Activated T-helper 1 cell treated with anti-CD3 and anti-CD28 coated beads, Interleukin-2, amount 50 U/mL, for 16 hours (primary cell): ENCODE measurements at places on chromosomes 3 and 15.

- DNase-seq: no peak
Measured at GRCh38 chr3:195268576-195269309, 2.2 kb downstream of the XXYLT1 start.

DNA sequence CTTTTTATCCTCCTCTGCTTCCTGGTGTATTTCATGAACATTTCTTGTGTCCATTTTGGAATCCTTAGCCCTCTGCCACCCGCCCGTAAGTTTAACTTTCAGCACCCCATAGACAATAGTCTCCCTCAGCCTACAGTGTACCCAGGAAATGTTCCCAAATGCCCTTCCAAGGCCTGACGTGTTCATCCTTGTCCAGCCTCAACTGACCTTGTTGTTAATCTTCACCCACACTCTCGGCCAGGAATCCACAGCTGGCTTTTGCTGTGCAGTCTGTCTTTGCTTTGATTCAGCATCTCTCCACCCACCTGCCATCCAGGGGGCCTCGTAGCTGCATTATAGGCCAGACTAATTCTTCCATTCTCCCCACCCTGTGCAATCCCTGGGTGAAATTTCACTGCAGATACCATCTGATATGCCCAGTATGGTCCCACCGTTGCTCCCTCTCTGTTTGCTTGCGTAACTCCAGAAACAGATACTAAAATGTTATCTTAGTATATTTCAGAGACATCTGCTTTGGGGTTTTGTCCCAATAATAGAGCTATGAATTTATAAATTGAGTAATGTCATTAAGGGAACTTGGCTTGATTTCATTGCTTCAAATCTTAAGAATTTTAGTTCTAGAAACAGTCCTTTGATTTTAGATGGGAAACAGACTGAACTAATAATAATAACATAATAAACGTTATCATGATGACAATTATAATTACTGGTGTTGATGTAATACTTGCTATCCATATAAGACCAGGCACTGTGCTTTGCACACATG lies 16.6 kb downstream of the GUCA1C start:
- no peak for DNase-seq

- DNase-seq: no peak
Measured at GRCh38 chr3:152365766-152366593, 97.3 kb downstream of the MBNL1 start.

DNA sequence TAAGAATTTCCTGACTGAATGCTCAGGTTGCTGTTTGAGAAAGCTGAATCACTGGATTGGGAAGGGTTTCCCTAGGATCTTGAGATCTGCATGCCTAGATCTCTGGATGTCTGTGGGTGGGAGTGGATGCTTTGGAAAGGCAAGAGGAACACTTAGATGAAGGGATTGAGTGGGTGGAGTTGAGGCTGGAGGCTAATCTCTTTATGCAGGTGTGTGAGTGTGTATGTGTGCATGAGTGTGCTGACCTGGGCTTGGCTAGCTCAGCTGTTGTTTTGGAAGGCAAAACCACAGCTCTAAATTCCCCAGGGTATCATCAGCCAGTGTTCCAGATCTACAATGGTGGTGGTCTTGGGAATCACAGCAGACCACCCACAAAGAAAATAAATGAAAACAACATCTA lies 60.5 kb downstream of the CLDN1 start:
- no peak for DNase-seq

GRCh38 chr3:45434996-45435395 lies 46.6 kb downstream of the LARS2 start:
- DNase-seq: no peak

DNA sequence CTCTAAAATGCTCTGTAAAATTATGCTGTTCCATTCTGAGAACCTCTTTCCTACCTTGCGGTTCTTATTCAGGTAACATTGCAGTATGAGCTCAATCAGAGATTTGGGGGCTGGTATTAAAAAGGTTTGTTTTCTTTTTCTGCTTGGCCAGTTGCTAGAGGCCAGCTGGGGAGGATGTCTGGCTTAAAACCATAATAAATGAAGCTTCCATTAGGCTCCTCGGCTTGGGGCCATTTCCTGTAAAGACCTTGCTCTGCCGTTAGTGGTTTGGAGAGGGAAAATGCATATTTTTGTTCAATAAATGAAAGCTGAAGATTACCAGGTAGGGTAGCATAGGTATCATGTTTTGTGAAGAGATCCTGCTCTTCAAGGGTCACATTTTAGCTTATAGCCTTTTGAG lies 55.2 kb downstream of the MCTP2 start:
- DNase-seq: no peak

DNA sequence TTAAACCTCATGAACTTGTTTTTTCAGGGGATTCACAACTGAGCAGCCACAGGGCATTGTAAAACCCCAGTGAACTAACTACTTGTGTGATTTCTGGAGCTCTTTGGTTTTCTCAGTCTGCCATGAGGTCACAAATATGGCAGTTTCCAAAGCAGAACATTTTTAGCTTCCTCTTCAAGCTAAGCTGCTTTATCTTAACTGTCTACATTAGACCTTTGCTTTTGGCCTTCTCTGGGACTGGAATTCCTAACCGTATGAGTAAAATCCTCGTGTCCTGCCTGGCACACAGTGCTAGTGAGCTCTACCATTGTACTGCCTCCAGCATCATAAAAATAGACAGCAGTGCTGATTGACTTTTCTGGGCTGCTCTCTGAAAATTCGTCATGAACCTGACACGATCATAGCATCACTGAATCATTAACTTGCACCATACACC lies 22.1 kb downstream of the CDIN1 start:
- DNase-seq: no peak

GRCh38 chr15:72382146-72382545 lies 6.3 kb upstream of the HEXA start:
- DNase-seq: no peak

DNA sequence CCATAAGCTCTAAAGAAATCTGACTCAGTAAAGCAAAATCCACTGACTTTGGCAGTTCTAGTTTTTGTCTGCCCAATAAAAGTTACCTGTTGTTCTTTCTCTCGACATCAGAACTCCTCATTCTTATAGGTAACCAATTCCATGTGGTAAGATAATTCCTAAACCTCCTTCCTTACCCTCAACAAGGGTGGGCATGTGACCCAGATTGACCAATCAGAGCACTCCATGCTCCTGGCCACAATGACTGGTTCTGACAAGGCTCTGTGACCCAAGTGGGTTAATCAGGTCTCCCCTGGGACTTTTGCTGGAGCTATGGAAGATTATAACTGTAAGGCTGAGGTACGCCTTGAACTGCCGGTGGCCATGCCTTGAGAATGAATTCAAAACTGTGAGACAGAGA lies 31.7 kb downstream of the LINS1 start:
- no peak for DNase-seq

DNA sequence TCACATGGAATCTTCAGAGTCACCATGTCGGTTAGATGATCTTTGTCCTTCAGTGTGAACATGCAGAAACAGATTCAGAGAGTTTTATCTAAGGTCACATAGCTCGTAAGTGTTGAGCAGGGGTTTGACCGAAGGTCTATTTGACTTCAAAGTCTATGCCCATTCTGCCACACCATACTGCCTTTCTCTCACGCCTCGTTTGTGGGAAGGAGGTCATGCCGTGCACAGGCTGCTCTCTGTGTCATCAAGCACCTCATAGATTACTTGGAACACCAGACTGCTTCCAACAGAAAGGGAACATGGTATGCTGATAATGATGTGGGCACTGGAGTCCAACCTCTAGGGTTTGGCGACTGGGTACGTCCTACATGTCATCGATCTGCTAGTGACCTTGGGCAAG lies 128.8 kb downstream of the SV2B start:
- DNase-seq: no peak

DNA sequence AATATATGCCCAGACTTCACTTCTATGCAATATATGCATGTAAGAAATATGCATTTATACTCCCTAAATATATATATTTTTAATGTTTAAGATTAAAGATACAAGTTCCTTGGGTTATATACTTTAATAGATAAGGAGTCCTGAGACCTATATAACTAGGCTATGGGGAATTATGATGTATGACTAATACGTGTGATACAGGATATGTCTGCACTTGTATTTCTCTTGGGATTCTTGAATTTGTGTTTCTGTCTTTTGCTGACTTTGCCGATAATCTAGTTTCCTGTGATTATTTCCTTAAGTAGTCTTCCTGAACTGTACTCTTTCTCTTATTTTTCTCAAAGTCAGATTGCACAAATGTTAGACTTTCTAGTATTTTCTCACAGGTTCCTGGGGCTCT lies 109.6 kb downstream of the PIK3CB start:
- DNase-seq: no peak

DNA sequence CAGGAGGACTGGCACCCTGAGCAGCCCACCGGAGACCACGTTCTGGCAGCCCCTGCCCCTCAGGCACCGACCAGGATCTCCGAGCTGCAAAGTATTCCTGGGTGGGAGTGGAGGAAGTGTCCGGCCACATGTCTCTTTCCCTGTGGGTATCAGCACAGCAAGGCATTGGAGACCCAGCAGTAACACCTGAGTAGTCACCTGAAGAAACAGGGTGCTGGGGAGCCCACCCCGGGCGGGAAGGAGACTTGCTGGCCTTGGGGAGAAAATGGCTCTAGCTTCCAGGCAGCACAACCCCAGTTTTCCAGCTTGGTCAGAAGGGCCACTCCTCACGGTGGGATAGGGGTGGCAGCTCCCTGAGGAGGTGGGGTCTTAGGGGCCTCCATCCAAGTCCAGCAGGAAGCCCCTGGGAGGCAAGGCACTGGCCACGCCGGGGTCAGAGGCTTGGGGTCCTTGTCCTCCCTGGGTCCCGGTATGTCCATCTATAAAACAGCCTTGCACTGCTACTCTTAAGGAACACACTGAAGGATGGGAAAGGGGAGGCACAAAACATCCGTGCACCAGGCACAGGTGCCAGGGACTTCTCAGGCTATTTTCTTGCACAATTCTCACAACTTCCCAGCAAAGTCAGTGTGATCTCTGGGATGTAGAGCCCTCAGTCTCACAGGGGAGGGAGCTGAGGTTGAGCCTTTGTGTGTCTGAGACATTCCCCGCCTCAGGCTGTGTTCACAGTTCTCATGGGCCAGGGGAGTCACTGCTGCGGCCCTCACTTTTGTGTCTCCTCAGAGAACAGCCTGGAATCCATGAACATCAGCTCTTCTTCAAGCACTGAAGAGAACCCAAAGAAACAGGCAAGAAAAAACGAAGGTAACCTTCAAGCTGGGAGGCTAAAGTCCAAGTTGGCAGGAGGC lies 11.9 kb downstream of the CFAP100 start:
- DNase-seq: no peak

- no peak for DNase-seq
Measured at GRCh38 chr3:61218504-61218903, 32.7 kb downstream of the FHIT start.

DNA sequence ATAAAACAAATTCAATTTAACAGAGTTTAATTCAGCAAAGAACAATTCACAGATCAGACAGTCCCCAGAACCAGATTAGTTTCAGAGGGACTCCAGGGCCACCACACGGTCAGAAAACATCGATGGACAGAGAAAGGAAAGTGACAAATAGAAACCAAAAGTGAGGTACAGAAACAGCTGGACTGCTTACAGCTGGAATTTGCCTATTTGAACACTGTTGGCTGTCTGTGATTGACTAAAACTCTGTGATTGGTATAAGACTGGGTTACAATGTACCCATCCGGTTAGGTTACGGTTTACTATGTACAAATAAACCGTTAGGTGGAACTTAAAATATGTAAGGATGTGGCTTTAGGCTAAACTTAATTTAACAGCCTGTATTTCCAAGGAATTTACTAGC lies 30.3 kb downstream of the MOBP start:
- DNase-seq: no peak

DNA sequence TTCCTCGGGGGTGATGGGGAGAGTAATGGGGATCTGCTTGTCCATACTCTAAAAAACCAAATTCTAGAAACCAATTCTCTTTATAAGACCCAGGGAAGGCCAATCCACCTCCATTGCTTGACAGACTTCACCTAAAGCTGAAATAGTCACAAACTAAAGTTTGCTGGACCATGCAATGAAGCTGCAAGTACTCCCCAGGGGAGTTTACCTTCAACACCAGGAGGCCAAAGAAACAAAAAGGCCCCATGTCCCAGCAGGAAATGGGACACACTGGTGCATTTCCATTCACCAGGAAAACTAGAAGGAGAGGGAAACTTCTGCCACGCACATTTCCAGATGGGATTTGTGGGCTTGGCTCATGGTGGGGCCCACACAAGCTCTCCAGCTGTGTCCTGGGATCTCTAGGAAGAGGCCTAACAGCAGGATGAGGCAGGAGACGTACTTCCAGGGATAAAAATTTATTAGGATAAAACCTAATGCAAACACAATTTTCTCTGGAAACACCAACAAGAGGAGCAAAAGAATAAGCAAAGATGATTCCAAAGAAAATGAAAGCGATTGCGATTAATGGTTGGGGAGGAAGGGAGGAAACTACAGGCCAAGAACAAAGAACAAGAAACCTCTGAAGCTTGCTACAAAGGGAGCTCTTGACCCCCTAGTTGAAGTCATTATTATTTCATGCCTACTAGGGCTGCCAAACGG lies 238.0 kb upstream of the LRTM1 start:
- no peak for DNase-seq

GRCh38 chr3:107825556-107825955 lies 265.3 kb downstream of the CD47 start:
- no peak for DNase-seq

- DNase-seq: no peak
Measured at GRCh38 chr3:58218904-58219303, 8.1 kb upstream of the DNASE1L3 start.

DNA sequence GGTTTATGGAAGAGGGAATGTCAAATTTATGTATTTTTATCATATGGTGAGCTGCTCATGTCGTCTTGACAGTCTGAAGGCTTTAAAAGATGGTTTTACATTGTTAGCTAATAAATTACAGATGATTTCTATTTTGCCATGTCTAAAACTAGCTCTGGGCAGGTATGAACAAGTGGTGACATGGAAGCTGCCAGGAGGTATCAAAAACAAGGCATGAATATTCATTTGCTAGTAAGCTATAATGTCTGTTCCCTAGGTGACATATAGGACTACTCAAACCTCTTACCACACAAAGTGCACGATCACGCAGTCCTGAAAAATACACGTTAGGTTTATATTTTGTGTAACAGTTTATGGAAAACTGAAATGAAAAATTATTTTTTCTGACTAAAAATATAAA lies 34.8 kb downstream of the ST3GAL6 start:
- no peak for DNase-seq

DNA sequence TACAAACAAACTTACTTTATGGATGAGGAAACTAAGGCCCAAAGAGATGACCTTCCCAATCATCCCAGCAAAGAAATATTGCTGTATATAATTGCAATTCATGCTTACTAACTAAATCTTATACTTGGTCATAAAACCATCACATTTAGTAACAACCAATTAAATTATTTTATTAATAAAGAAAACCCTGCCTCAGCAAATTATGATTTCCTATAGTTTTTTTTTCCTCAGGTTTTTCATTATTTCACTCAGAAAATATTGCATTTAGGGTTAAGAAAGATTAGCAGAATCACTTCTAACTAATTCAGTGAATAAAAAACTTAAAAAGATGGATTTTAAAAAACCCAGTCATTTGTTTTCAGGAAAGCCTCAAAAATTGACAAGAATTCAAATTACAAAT lies 86.5 kb upstream of the GADL1 start:
- DNase-seq: no peak

- no peak for DNase-seq
Measured at GRCh38 chr15:93882779-93883178, 348.6 kb upstream of the MCTP2 start.

GRCh38 chr15:88382482-88382983 lies 84.7 kb downstream of the MRPL46 start:
- DNase-seq: no peak

- DNase-seq: no peak
Measured at GRCh38 chr15:96869790-96870189, 539.3 kb downstream of the NR2F2 start.

- DNase-seq: no peak
Measured at GRCh38 chr3:101890716-101891115, 41.4 kb downstream of the NFKBIZ start.

GRCh38 chr3:45055411-45056143 lies 29.5 kb downstream of the CLEC3B start:
- no peak for DNase-seq
